ENCODE measurements at places on chromosomes 3 and 15. TPM values are rescaled to one million over a fixed set of nuclear protein-coding genes. Genes with fewer than 3 reads are reported as not detected.

Gene LYZL4
- not detected for total RNA-seq

- H3K4me1 ChIP-seq: peaks cover 65% of the 10 kb centered on the region
- no peaks in the 10 kb centered on the region for H3K36me3 ChIP-seq
- peaks cover 95% of the 10 kb centered on the region for H3K27me3 ChIP-seq
- no peak overlapping the region for H3K27ac ChIP-seq
Observed at GRCh38 chr15:69119001-69119400, 41.4 kb upstream of the GLCE start.

DNA sequence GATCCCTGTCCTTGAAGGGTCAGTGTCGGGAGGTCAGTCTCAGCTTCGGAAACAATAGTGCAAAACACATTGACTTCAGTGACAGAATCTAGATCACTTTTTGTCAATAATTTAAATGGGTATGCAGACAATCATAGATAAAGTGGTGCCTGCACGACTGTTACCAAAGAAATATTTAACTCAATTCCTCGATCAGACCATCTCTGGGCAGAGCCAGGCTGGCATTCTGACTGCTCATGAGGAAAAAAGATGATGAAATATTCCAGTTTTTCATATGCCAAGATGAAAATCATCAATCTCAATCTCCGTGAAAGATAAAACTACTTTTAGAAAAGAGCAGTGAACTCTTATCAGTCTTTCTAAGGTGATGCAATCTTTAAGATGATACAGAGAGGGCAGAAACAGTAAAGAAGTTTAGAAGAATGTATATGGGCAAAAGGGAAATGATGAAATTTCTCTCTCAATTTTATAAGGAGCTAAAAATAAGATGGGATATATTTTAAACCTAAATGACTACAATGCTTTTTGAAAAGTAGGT lies 169.9 kb downstream of the WDR72 start:
- DNase-seq: no peak
- H3K27ac ChIP-seq: no peak overlapping the region
- H3K4me1 ChIP-seq: peaks cover 22% of the 10 kb centered on the region
- no peak overlapping the region for H3K4me3 ChIP-seq

Gene CA12
- 2.8 TPM for total RNA-seq

- H3K36me3 ChIP-seq: 0 out of 2 replicates have a peak, but pooled peaks cover 3% of the 10 kb centered on the region
- peaks cover 14% of the 10 kb centered on the region for H3K27me3 ChIP-seq
- H3K27ac ChIP-seq: no peak overlapping the region
- H3K4me3 ChIP-seq: peak overlapping the region; percentile 39
- no peak for DNase-seq
- peaks cover 60% of the 10 kb centered on the region for H3K4me1 ChIP-seq
Observed at GRCh38 chr15:74200871-74201419, 1.6 kb downstream of the STRA6 start.
